ENCODE measurements at places on chromosomes 2 and 18.

GRCh38 chr18:8300751-8301410, 308.4 kb upstream of the RAB12 start:
- DNase-seq = no peak

- no peak for DNase-seq
These were observed 161.1 kb downstream of the LTBP1 start for GRCh38 chr2:33107690-33108482.

GRCh38 chr18:63697097-63697660, 5.6 kb upstream of the SERPINB11 start:
- DNase-seq = no peak

DNA sequence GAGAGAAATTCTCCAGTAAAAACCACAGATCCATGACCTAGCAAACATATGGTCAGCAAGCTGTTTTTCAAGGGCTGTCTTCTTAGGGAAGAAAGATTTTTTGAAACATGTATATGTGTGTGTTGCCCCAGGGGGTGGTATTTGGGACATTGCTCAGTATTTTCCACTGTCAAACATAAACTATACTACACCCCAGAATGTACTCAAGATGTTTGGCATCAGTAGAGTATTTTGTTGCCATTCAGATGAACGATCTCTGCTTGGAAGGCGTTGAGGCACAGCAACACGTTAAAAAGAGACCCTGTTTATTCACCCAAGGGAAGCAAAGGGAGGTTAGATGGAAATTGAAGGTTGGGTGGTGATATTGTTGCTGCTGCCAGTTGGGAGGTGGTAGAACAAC, 30.0 kb downstream of the EEF1B2 start:
- DNase-seq = no peak

DNA sequence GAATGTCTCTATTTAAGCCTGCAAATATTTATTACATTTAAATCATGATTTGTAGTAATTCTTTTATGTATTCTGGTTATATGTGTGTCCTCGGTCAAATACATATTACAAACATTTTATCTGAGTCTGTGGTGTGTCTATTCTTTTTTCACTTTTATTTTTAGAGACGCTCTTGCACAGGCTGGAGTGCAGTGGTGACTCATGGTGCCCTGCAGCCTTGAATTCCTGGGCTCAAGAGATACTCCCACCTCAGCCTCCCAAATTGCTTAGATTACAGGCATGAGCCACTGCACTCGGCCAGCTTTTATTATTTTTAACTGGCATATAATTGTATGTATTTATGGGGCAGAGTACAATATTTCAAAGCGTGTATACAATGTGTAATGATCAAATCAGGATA, 47.5 kb downstream of the ARID5A start:
- no peak for DNase-seq

GRCh38 chr2:9543557-9543956, 12.1 kb downstream of the ADAM17 start:
- DNase-seq = no peak

DNA sequence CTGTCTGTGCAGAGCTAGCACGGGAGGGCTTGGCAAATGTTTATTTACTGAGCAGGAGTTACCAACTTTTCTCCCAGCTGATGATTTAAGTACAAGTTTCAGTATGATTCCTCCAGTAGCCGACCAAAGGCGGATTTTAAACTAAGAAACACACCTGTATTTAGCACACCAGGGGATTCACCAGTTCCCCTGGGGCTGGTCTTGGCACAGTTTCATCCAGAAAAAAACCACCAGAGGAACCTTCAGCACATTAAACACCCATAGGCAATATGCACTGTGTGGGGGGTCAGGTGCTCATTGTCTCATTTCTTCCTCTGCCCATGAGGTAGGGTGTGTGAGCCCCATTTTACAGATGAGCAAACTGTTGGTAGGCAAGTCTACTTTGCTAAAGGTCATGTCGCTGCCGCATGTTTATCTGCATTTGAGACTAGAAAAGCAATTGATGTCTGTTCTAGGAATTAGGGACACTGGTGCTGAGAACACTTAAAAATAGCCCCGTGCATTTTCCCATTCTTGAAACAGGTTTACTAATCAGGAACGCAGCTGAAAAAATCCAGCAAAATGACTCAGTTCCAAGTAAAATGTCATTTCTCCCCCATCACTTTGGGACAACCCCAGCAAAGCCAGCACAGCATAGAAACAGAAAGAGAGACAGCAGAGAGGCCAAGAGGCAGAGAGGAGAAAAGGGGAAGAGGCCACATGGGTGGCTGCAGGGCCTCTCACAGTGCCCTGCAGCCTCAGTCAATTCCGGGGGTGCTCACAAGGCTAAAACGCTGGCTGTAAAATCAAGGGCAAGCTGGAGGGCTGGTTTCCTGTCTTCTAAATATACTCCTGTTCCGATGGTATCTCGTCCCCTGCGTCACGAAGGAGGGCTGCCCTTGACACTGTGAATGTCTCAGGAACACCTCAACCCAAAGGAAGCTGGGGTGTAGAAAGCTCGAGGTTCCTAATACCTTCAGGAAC, 166.8 kb upstream of the ID2 start:
- peak; percentile 57 for DNase-seq

All from CD4-positive, alpha-beta T cell treated with Interleukin-6 at 100 ng/mL for 8 hours (primary cell).